ENCODE measurements at places on chromosomes 1 and 21.

DNA sequence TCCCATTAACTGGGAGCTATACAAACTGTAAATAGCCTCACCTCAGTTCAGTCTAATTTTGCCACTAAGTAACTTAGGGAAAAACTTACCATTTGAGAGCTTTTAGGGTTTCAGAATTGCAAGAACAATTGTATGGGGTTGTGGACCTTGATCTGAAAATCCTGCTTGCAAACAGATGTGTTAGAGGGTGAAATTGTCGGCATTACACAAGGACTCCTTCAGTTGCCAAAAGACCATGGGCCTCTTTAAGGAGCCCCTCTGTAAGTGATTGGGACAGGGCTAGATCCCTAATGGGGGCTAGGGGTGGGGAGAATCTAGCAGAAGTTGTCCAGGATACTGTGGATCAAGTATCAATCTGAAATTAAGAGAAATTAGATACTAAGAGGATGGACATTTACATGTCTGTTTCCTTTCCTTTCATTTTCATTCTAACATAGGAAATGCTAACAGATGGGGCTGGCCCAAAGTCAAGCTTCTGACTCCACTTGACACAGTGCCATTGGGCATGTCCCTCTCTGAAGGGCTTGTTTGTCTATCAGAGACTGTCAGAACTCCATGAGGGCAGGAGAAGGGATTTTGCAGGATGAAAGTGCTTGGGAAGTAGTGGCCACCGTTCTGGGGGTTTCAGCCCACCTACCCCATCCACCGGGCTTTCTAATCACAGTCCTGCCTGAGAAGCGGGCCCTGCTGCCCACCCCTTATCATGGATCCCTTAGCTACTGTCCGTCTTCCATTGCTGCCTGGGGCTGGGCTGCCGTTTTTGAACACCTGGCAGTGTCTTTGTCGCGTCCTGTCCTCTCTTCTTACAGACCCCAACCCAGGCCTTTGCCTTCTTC lies 54.7 kb downstream of the STUM start:
- DNase-seq = no peak

DNA sequence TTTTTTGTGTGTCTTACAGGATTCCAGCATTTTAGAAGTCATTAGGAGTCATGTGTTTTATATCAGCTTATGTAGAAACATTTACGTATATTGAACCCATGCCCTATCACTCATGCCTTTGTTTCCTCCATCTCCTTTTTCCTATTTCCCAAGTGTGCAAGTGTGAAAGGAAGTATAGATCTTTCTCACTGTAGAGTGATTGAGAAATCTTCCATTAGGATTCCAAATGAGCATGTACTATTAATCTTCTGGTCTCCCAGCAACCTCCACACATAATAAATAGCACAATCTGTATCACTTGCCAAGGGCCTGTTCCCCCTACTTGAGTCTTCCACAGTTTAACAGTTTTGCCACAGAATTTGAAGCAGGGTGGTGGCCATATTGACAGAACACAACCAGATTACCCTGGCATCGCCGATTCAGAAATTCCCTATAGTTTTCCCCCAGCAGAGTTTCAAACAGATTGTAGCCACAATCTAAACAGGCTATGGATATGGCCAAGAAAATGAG lies 1052.8 kb downstream of the TTLL7 start:
- DNase-seq = no peak

GRCh38 chr1:27487966-27488884 lies 1.7 kb downstream of the WASF2 start:
- no peak for DNase-seq

DNA sequence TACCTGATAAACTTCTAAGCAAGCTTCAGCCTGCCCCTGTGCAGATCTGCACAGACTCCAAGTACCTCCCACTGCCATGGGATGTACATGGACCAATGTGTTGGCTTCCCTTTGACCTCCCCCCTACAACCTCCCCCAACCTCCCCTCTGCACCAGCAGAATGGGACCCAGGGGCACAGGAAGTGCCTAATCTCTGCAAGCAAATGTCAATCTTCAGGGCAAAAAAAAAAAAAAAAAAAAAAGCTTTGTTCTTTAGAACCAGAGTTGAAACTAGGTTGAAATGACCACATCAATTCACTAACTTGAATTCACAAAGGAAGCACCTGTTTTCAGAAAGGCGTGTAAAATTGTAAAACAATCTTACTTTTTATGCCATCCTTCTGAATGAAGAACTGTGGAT lies 53.9 kb upstream of the TIAM1 start:
- DNase-seq = no peak

DNA sequence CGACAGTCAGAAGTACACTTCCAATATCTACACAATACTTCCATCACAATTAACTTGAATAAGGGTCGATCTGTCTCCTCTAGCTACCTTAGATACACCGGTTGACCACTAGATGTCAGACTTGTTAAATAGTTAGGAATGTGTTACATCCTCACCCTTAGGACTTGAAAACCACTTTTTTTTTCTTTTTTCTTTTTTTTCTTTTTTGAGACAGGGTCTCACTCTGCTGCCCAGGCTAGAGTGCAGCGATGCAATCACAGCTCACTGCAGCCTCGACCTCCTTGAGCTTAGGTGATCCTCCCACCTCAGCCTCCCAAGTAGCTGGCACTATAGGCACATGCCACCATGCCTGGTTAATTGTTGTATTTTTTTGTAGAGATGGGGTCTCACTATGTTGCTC lies 120.4 kb upstream of the GREM2 start:
- no peak for DNase-seq

DNA sequence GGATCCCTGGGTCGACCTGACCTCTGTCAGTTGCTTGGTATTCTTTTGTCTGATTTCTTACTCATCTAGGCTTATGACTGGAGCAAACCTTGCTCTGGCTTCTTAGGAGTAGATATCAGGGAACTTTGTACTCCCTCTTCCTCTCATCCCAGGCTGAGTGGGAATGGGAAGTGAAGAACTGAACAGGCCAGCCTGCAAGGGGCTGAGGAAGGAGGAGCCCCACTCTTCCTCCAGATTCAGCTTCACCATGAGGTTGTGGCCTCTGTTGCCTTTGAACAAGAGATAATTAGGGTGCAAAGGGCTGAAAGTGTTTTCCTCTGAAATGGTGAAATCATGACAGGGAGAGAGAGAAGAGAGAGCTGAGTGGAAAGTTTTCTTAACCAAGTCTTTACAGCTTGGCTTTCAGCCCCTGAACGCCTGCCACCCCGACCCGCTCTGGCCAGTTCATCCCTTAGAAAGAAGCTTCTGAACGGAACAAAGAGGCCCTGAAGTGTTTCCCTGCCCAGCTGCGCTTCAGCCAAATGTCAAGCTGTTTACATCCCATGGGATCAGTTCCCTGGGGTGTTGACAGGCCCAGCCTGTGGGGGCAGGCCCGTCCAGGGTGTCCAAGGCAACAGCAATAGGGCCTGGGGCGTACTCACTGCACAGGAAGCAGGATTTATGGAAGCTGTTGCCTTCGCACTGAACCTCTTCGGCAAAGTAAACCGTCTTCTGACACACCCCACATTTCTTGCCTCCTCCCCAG lies 11.2 kb downstream of the CSRP1 start:
- DNase-seq = no peak

GRCh38 chr1:65955071-65955470 lies 162.4 kb downstream of the PDE4B start:
- DNase-seq = no peak

DNA sequence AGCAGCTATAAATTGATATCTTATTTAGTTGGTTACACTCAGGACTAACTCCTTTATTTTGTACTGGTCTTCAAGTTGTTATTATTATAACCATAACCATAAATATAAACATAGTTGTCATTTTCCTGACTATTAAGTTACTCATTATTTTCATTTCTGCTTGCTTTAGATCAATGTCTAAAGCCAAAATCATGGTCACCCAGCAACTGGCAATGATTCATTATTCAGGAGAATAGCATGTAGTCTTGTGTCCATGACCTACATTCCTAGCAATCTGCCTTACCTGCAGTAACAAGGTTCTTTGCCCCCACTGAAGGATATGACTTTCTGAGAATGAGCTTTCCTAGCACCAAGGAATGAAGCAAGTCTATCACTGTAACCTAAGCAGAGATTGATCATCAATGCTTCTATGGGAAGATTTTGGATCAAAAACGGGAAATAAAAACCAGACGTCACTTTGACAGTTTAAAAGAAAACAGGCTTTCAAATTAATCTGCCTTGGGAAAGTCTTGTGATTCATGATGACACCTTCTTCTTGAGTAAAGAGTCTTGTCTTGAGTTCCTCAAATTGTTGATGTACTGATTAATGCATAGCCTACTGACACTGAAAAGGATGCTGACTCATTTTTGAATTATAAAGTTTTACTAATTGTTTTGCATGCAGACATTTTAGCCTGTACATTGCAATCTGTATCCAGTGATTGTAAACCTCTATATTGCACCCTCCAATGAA lies 203.3 kb upstream of the IVNS1ABP start:
- no peak for DNase-seq

DNA sequence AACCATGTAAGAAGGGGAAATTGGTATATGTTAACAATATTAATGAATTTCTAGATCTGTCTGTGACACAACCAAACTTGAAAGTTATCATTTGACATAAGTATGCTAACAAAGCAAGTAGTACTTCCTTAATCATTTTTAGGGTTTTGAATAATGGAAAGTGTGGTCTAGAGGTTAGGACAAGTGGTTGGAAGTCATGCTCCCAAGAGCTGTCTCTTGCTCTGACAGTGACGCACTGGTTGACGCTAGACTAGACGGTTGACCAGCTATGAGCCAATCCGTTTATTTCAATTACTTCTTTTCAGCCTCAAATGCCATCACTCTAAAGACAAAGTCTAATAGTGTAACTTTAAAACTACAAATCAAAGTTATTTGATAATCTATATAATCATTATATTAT lies 20.7 kb upstream of the RGS1 start:
- no peak for DNase-seq

GRCh38 chr1:227357171-227357926 lies 39.1 kb upstream of the CDC42BPA start:
- no peak for DNase-seq

GRCh38 chr1:203327684-203328457 lies 22.6 kb downstream of the BTG2 start:
- no peak for DNase-seq

DNA sequence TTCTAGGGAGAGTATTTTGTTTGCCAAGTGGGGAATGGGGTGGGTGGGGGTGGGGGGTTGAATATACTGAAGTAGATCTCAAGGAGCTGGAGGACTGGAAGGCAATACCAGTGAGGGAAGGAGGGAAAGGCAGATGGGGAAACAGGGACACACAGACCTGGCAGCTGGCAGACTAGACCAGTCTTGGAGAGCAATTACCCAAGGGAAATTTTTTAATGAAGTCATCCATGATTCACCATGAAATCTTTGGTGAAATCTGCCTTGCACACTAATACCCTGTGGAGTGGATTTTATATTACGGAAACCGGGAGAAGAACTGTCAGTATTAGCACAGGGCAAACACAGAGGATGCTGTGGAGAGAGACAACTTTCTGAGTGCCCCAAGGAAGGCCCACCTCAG lies 29.7 kb upstream of the MARK1 start:
- no peak for DNase-seq

DNA sequence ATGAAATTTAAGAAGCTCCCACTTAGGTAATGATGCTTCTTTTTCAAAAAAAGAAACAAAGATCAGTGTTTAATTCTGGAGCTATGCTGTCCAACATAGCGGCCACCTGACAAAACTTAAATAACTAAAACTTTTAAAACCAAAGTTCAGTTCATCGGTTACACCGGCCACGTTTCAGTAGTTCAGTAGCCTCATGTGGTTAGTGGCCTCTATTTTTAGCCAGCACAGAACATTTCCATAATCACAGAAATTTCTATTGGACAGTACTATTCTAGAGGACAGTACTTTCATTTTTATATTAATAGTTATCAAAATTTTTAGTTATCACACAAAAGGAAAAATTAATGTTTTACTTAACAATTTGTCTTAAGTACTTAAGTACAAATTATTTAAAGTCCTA lies 141.0 kb downstream of the USP25 start:
- DNase-seq = no peak

GRCh38 chr21:37032877-37033471 lies 26.5 kb downstream of the RIPPLY3 start:
- no peak for DNase-seq

- DNase-seq = no peak
Observed at GRCh38 chr1:176811511-176812288, 348.7 kb downstream of the PAPPA2 start.

- DNase-seq = no peak
Observed at GRCh38 chr1:216456682-216457081, 33.4 kb upstream of the USH2A start.

GRCh38 chr1:230925608-230926007 lies 53.1 kb downstream of the TTC13 start:
- no peak for DNase-seq

DNA sequence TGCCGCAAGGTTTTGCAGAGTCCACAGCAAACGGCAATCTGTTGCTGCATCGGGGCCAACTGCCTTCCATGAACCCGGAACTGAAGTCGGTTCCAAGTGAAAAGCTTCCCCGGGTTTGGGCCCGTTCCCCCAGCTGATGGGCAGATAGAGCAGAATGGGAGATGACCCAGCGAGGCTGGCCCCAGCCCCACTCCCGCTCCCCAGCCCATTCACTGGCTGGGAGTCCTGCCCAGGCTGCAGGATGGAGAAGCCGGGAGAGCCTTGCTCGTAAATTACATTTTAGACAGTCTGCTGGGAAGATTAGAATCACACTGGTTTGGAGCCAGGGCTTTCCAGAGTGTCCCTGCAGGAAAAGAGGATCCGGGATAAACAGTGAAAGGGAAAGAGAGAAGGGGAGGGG lies 31.6 kb upstream of the PAX7 start:
- no peak for DNase-seq

- no peak for DNase-seq
Observed at GRCh38 chr21:21187579-21187978, 189.4 kb downstream of the NCAM2 start.

DNA sequence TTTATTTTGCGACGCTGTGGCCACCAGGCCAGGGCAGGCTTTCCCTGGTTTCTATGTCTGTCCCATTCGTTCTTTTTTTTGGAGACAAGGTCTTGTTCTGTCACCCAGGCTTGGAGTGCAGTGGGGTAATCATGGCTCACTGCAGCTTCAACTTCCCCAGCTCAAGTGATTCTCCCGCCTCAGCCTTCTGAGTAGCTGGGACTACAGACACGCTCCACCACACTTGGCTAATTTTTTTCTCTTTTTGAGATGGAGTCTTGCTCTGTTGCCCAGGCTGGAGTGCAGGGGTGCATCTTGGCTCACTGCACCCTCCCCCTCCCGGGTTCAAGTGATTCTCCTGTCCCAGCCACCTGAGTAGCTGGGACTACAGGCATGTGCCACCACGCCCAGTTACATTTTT lies 43.4 kb upstream of the WNT4 start:
- no peak for DNase-seq

- peak; percentile 94 for DNase-seq
Observed at GRCh38 chr1:44354840-44355581, at the start of gene ERI3. TSS of gene ERI3 (minus strand) at chr1:44355257. CDS start at chr1:44355026, 231 bp downstream.

DNA sequence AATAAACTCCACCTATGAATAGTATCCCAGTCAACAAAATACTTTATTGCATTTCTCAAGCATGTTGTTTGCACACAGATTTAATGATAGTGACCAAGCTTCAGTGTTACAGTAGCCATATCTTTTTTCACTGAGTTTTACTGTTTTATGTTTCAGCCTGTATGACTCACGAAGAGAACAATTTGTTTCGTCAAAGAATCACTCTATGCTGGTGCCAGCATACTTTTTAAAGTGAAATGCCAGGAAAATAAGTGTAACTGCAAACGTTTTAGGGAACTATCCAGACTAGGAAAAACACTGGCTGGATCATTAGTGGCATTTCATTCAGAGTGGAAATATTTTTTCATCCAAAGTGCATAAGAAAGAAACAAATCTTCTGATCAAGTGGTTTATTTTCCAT lies 210.8 kb downstream of the COL11A1 start:
- DNase-seq = no peak

- DNase-seq = no peak
Observed at GRCh38 chr1:89998306-89998705, 3.4 kb downstream of the ZNF326 start.

- no peak for DNase-seq
Observed at GRCh38 chr1:244067893-244068292, 16.8 kb downstream of the ZBTB18 start.

Data from stimulated activated CD4-positive, alpha-beta T cell treated with anti-CD3 and anti-CD28 coated beads, Interleukin-1b, Interleukin-23, amount 100 ng/mL, for 24 hours (primary cell).